ENCODE measurements at places on chromosomes 13 and 19. TPM values are rescaled to one million over a fixed set of nuclear protein-coding genes. Genes with fewer than 3 reads are reported as not detected.

Gene SHISA7
- total RNA-seq: not detected

Gene ENOX1
- total RNA-seq: not detected

Gene COLGALT1
- total RNA-seq: 204 TPM

Gene SSC5D
- total RNA-seq: 0.74 TPM

Gene MATK
- total RNA-seq: not detected

Gene LMTK3
- total RNA-seq: 0.05 TPM

Gene ATP4A
- not detected for total RNA-seq

Gene ZNF724
- 5.0 TPM for total RNA-seq

Gene GIPR
- not detected for total RNA-seq

Gene FAM124A
- total RNA-seq: 15.5 TPM

Gene ACP5
- total RNA-seq: 1.2 TPM

Gene LHB
- total RNA-seq: not detected

Gene CEACAM8
- not detected for total RNA-seq

Gene NKPD1
- total RNA-seq: 0.05 TPM

Gene TEKTIP1
- total RNA-seq: not detected

Gene DACH1
- 4.1 TPM for total RNA-seq

Gene GIPC3
- total RNA-seq: 1.4 TPM

Gene B3GNT3
- 0.13 TPM for total RNA-seq

Gene PNMA8A
- 0.80 TPM for total RNA-seq

Gene GPI
- 329 TPM for total RNA-seq

Gene RASAL3
- 18.7 TPM for total RNA-seq

Gene INSL3
- total RNA-seq: 0.44 TPM

Gene PALM3
- total RNA-seq: not detected

Gene SPRED3
- 3.4 TPM for total RNA-seq

Gene CLDN10
- total RNA-seq: not detected

Gene SMIM17
- total RNA-seq: not detected

Gene N4BP2L1
- 5.9 TPM for total RNA-seq

Gene VSIG10L
- total RNA-seq: 0.27 TPM

Gene ZNF772
- total RNA-seq: 15.0 TPM

Gene LILRA5
- total RNA-seq: not detected

Gene ZNF723
- total RNA-seq: not detected

Gene SYDE1
- 28.1 TPM for total RNA-seq

Gene ZNF681
- 1.3 TPM for total RNA-seq

Gene DZIP1
- 3.9 TPM for total RNA-seq
